ENCODE measurements at places on chromosomes 13 and 19.
A peak's percentile ranks its signal among the peaks of the same experiment; 100 is the strongest.

DNA sequence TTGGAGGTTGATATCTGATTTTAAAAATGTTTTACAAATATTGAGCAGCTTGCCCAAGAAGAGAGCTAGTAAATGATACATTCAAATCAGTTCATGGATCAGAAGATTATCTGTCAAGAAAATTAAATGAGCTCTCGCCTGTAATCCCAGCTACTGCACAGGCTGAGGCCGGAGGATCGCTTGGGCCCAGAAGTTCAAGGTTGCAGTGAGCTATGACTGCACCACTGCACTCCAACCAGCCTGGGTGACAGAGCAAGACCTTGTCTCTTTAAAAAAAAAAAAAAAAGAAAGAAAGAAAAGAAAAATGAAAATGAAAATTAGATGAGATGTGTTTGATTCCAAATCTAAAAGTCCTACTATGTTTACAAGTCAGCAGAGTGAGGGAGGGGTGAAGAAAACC lies 2.4 kb downstream of the SPART start:
- no peak for DNase-seq

- DNase-seq = no peak
These were observed 39.6 kb downstream of the SHISA2 start for GRCh38 chr13:26011996-26012821.

DNA sequence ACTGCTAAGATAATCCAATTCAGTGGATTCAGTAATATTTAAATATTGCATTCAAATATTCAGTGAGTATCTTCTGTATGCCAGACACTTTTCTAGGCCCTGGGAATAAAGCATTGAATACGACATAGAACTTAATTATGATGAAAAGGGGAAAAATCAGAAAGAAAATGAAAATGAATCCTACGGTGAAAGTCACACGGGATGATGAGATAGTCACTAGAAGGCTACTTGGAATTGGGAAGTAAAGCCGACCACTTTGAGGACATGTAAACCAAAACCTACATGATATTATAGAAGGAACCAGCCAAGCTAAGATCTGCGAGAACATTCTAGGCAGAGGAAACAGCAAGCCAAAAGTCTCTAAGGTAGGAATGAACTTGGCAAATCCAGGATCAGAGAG lies 10.1 kb downstream of the DPY19L3 start:
- DNase-seq = no peak

DNA sequence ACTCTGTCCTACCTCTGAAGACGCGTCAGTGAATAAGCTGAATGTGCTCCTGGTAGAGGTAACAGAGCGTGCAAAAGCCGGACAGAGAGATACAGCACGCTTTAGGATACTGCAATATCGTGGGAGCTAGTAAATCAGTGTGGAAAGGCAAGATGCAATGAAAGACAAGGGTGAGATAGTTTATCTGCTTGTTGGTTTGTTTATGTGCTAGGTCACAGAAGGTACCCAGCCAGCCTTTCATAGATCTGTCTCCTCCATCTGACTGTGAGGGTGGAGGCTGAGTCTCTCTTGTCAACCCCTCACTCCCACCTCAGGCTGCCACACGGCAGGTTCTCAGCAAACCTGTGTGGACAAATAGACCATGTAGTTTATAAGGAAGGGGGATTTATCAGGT lies 904 bp upstream of the GIPC1 start:
- DNase-seq = no peak

GRCh38 chr19:39850892-39851291 lies 4.7 kb upstream of the FBL start:
- DNase-seq = no peak

- DNase-seq = no peak
These were observed 134.6 kb downstream of the KATNAL1 start for GRCh38 chr13:30172593-30173302.

GRCh38 chr13:51821606-51822005 lies 17.6 kb upstream of the DHRS12 start:
- no peak for DNase-seq

- no peak for DNase-seq
These were observed 76.9 kb downstream of the FOXO1 start for GRCh38 chr13:40589285-40590109.

DNA sequence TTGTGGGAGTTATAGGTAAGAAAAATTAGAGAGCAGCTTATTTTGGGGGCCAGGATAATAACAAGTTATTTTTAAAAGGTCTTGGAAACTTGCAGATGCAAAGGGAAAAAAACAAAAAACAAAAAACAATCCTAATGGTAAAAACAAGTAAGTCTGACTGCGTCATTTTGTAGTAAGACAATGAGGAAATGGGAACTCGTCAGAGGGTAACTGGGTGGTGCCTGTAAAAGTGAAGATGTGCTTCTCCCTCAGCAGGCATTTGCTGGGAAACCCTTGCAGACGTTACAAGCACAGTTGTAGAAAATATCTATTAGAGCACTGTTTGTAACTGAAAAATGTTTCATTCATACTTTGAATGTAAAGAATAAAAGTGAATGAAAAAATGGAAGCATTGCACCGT lies 2.2 kb upstream of the TNFSF13B start:
- no peak for DNase-seq

GRCh38 chr13:111923439-111923838 lies 143.5 kb upstream of the SOX1 start:
- DNase-seq = no peak

GRCh38 chr13:107554460-107554859 lies 660.9 kb downstream of the LIG4 start:
- DNase-seq = peak; percentile 5

GRCh38 chr19:43923875-43924274 lies 11.2 kb downstream of the ZNF45 start:
- DNase-seq = no peak

DNA sequence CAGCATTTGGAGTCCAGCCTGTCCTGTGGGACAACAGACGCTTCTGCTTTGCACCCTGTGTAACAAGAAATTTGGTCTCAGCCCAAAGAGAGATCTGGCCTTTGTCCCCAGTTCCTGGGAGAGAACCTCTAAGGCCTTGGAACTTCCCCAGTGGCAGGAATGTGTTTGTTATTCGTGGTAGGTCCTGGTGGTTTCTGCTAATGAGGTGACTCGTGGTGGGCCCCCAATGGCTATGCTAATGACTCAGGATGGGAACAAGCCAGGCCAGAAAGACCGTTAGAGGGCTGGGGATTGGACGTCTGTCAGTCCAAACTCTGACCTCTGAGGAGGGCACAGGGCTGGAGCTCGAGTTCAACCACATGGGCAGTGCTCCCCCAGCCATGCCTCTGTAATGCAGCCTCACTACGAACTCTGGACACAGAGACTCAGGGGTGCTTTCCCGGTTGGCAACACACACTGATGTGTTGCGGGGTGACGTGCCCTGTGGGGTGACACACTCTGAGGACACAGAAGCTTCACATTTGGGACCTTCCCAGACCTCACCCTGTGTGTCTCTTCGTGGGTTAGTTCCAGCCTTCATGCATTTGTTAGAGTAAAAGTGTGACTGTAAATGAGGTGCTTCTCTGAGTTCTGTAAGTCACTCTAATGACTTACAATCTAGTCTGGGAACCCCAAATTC lies 38.9 kb downstream of the TEX29 start:
- DNase-seq = no peak

GRCh38 chr19:13881251-13881691 lies 4.3 kb downstream of the NANOS3 start:
- DNase-seq = no peak
